ENCODE measurements at places on chromosomes 1 and 21.

DNA sequence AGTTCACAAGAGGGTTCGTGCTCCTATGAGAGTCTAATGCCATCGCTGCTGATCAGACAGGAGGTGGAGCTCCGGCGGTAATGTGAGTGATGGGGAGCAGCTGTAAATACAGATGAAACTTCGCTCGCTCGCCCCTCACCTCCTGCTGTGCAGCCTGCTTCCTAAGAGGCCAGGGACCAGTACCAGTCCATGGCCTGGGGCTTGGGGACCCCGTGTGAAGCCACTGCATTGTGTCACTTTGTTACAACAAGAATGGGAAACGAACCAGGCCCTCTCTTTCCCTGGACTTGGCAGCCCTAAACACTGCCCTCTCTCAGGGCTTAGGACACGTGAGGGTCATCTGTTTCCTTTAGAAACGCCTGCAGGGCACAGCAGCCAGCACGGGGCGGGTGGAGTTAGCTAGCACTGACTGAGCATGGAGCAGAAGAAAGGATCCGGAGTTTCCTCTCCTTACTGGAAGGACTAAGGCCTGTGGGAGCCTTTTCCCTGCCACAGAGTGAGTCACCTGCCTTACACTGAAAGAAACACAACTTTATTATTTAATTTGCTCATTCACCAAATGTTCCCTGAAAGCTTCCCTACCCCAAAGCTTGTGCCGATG lies 185.2 kb upstream of the TMEM51 start:
- DNase-seq, result no peak

GRCh38 chr1:44947063-44947773 lies 39.2 kb downstream of the EIF2B3 start:
- DNase-seq, result no peak

GRCh38 chr1:47527653-47528272 lies 89.9 kb downstream of the FOXD2 start:
- no peak for DNase-seq

DNA sequence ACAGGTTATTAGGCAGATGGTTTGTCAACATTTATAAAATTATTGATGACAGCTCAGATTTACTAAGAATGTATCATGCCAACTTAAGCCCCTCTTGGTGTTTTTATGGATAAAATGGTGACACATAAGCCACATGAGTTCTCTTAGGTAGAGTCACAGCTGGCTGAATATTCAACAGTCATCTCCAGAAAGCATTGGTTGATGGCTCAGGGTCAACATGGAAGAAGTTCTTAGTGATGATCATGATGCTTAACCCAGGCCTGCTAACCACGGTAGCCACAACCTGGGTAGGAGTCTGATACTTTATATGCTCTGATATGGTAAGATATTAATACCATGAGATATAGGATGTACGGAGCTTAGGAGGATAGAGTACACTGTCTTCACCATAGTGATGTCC lies 46.4 kb upstream of the SIPA1L2 start:
- no peak for DNase-seq

- DNase-seq, result no peak
Measured at GRCh38 chr1:53412285-53413174, 46.7 kb upstream of the DMRTB1 start.

- DNase-seq, result no peak
Measured at GRCh38 chr1:235683653-235684052, 34.1 kb upstream of the GNG4 start.

- DNase-seq, result no peak
Measured at GRCh38 chr1:16076031-16076864, 2.8 kb upstream of the FAM131C start.

DNA sequence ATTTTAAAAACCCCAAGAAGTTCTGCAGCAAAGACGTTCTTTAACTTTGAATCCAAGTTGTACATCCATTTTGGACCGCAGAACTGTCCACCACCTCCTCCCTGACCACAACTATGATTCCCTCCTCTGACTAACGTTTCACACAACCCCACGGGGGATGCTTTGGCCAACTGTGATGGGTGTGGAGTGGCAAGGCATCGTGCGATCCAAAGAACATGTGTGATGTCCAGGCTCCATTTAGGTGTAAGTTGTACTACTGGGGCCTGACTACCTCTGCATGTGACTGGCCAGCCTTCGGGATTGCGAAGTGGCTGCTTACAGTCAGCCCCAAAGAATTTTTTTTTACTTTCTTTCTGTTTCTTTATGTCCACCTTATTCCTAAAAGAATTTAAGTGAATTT lies 6.7 kb downstream of the KCNJ15 start:
- DNase-seq, result no peak

DNA sequence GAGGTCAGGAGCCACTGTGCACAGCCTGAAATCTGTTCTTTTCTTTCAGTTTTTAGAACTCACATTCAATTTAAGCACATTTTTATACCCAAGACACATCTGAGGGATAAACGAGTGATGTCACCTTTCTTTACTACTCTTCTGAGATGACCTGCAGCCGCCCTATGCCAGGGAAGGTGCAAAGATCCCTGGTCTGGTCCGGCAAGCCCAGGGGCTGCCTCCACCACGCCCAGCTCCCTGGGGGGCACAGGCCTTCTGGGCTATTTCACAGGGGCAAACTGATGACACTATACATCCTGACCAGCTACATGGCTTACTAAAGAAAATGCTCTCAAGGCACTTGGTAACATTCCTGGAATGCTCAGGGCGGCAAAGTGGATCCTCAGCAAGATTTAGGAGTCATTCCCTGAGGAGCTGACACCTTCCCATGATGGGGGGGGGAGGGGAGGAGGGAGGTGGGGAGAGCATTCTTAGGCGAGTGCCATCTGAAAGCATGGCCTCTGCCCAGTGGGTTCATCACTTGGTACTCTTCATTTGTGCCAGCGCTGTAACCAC lies 11.3 kb downstream of the MRAP start:
- DNase-seq, result no peak

DNA sequence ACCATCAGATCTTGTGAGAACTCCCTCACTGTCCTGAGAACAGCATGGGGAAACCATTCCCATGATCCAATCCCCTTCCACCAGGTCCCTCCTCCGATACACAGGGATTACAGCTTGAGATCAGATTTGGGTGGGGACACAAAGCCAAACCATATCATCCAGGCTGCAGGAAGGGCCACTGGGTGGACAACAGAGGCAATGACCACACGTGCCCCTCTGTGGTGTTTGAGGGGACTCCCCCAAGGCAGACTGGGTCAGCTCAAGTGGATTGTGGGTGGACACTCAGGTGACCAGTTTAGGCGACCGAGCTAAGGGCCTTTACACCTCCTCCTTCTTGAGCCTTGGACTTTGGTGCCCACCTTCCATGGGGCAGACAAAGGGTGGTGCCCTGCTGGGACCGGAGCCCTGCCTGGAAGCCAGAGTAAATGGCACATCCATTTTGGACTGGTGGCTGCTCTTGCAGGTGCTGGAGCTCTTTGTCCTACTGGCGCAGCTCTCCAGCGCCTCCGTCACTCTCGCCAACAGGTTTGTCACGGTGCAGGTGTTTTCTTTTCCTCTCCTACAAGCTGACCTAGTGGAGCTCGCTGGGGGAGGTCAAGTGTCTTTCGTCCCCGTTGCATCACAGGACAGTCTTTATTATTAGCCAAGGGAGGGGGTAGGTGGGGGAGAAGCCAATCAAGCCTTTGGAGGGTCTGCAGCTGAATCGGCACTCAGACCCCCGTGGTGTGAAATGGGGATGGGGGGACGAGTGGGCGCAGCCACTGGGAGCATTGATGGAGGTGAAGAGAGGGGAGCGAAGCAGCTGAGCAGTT lies 37.6 kb downstream of the CRYAA start:
- peak; percentile 32 for DNase-seq

GRCh38 chr1:58783090-58783992 lies 506 bp downstream of the JUN start:
- peak; percentile 79 for DNase-seq

DNA sequence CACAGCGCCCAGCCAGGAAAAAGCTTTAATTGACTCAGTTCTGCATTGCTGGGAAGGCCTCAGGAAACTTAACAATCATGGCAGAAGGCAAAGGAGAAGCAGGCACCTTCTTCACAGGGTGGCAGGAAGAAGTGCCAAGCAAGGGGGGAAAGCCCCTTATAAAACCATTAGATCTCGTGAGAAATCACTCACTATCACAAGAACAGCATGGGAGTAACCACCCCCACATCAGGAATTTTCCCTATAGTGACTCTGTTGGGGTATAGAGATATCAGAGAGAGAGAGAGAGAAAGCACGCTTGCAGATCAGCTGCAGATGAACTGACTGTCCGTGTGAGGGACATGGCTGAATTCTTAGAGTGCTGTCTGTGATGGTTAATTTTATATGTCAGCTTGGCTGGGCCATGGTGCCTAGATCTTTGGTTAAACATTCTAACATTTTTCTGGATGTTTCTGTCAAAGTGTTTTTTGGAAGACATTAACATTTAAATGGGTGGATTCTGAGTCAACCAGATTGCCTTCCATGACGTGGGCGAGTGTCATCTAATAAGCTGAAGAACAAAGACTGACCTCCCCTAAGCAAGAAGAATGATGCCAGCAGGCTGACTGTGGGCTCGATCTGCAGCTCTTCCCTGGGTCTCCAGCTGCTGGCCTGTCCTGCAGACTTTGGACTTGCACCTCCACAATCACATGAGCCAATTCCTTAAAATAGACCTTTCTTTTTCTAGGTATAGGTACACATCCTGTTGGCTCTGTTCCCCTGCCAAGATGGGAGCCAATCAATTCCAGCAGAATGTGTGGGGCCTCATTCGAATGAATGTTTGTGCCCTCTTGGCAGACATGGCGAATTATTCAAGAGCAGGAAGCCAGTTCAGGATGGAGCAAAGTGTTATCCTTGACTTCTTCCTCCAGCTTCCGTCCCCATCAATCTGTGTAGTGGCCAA lies 21.4 kb upstream of the CPT2 start:
- DNase-seq, result no peak

DNA sequence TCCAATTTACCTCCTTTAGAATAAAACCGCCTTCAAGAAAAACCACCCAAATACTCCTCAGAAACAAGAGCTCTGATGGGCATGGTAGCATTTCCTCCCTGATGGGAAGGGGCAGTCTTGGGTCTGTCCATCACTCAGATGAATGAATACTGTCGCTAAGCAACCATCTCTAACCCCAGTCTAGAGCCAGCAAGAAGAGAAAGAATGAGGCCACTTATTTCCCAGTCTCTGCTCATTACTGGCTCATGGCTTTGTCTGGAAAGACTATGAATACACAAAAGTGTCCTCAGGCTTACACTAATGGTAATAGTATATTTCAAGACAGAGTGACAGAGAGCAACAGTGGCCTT lies 51.0 kb upstream of the F3 start:
- DNase-seq, result no peak

GRCh38 chr1:44630116-44630515 lies 44.2 kb downstream of the TMEM53 start:
- DNase-seq, result no peak

DNA sequence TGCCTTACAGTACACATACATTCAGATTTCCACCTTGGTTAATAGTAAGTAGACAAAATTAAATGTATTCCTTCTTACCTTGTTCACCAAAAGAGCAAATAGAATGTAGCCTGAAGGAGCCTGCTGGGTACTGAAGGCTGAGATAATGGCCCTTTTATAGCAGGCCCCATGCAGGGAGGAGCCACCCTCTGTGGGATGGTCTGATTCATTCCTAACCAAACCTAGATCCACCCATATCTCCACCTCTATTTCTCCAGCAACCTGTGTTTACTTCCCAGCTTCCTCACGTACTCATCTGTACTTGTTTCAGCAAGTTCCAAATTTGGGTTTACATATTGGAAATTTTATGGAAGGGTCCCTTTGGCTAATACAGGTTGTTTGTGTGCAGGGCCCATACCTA lies at the start of gene FLG:
TSS of gene FLG (minus strand) at position 129 of the 400 bp plus-strand sequence. CDS start 9,783 bp downstream, outside the sequence.
- no peak for DNase-seq

DNA sequence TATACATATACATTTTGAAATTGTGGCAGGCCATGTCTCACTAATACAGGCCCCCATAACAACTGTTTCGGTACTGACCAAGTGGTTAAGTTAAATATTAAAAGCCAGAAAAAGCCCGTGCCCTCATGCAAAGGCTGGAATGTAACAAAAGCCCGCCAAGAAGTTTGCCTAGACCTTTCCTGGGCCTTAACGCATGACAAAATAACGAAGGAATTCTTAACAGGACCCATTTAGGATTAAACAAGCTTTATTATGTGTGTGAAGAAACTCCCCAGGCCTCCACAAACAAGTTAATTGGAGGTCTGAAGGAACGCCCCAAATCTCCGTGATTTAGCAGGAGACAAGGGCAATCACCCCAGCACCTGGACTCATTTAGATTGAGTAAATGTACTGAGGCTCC lies 42.4 kb downstream of the TNFSF4 start:
- DNase-seq, result no peak

DNA sequence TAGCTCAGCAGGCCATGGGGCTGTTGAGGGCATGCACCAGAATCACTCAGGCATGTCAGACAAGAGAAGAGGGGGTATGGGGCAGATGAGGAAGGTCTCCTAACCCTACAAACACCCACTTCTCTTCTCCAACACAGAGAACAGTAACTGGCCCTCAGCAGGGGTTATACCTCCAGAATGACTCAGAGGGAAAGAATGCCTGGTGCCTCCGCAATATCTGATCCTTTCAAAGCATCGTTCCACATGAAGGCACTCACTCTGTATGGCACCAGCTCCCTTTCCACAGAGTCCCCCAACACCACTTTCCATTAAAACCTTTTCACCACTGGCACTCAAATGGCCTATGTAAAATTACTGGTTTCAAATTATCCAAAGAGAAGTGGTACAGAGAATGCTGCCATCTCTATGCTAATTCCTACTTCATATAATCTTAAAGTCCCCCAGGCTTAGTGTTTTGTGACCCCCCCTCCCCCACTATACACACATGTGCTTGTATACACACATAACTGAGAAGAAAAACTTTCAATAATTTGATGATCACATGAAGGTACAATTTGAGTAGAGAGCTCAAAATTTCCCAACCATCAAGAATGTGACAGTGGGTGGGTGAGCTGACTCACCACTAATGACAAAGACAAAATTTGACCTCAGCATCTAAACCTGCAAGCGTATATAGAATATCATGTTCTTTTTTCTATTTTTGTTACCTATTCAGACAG lies 91.5 kb downstream of the SIPA1L2 start:
- no peak for DNase-seq

DNA sequence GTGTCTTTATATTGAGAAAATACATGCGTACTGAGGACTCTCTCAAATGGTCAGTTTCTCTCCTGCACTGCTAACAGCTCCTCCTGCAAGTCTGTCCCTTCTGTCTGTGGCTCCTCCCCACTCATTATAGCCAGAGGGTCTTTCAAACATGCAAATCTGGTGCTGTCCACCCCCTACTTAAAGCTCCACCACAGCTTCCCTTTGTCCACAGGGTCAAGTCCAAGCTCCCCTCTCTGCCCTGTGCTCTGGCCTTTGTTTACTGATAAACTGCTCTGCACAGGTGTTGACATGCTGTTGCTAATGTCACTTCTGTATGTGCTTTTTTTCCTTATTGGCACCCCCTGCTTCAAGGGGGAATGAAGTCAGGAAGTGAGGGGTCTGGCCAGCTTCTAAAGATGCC lies 47.7 kb upstream of the GPR37L1 start:
- no peak for DNase-seq

Measured in activated CD8-positive, alpha-beta memory T cell treated with anti-CD3 and anti-CD28 coated beads, Interleukin-2, amount 50 U/mL, for 48 hours (primary cell).